Fibroblast of skin of back (primary cell): ENCODE measurements at places on chromosomes 6 and 20.
A peak's percentile ranks its signal among the peaks of the same experiment; 100 is the strongest.

- peak; percentile 65 for DNase-seq
Observed at GRCh38 chr6:111061508-111061907, 25.8 kb upstream of the SLC16A10 start.

DNA sequence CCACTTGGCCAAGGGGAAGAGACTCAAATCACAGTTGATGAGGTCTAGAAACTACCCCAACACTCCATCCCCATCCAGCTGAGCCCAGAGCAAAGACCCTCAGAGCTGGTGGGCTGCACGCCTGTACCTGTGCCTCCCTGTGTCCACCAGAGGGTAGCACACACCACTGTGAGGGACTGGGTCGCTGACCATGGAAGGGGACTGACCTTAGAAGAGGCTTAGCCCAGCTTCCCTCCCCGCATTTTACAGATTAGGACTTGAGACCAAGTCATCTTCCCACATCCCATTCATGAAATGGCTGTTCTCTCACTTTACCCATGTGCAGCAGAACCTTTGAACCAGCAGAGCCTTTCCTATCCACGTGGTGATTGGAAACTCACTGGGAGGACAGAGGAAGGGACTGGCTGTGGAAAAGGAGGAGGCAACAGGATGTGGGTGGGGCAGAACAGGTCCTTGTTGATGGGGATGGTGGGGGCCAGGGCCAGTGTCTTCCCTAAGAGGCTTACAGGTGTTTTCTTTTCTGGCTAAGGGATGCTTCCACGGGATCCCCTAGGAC, 44.3 kb downstream of the CPXM1 start:
- peak; percentile 53 for DNase-seq

DNA sequence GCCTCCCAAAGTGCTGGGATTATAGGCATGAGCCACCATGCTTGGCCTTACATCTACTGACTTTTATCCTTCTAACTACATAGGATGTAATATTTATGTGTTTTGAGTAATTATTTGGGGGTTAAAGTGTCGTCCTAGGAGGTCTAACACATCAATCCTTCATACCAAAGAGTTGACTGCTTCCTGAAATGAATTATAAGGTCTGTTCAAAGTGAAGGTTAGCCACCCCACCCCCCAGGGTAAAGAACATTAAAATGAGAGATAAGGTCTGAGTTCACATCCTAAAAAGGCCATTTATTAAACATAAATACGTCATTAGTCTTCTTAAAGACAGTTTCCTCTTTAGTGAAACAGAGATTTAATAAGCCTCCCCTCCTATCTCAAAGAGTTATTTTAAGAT, 33.8 kb downstream of the TNFAIP3 start:
- no peak for DNase-seq

- peak; percentile 83 for DNase-seq
Observed at GRCh38 chr6:11437824-11438459, 99.6 kb upstream of the TMEM170B start.

DNA sequence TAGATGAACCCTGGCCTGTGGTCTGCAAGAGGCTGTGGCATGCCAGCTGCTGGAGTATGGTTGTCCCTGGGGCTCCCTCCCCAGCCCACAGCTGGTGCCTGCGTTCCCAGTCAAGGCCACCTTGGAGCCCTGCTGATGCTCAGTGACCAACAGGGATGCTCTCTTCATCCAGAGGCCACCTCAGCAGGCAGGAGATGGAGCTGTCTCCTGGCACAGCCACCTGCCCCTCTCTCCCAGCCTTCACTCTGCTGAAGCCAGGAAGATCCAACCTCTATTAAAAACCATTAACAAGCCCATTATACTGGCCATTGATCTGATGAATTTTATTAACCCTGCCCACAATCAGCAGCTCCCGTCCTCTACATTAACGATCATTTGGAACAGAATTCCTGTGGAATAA, 40.4 kb downstream of the ADTRP start:
- no peak for DNase-seq

DNA sequence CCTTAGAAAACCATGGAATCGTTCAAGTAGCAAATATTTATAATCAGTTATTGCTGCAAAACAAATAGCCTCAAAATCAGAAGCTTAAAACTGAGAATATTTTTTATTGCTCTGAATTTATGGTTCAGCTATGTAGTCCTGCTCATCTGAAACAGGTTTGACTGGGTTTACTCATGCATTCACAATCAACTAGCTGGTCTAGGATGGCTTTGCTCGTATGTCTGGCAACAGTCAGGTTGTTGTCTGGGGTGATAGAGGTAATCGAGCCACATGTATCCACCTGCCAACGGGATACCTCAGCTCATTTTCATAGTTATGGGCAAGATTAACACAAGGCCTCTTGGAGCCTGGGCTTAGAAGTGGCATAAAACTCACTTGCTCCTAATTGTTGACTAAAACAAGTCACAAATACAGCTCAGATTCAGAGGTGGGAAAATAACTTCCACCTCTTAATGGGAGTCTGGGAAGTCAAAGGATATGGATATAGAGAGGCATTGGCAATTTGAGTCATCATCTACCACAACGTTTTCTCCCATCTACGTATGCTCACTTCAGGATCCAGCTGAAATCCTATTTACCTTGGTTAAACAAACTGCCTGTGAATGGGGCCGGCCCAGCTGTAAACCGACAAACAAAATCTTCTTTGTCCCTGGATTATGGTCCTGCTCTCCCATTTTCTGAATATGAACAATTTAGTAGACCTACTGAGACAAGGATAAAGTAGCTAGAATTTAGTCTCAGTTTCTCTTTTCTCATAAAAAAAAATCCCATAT, 54.5 kb upstream of the TENT5A start:
- no peak for DNase-seq

GRCh38 chr6:105445481-105445880, 42.6 kb upstream of the PREP start:
- no peak for DNase-seq

- no peak for DNase-seq
Observed at GRCh38 chr6:132466952-132467351, 46.0 kb downstream of the STX7 start.

- no peak for DNase-seq
Observed at GRCh38 chr6:114055349-114055748, 84.4 kb upstream of the HDAC2 start.

- no peak for DNase-seq
Observed at GRCh38 chr6:2949536-2950083, 21.8 kb downstream of the SERPINB6 start.

DNA sequence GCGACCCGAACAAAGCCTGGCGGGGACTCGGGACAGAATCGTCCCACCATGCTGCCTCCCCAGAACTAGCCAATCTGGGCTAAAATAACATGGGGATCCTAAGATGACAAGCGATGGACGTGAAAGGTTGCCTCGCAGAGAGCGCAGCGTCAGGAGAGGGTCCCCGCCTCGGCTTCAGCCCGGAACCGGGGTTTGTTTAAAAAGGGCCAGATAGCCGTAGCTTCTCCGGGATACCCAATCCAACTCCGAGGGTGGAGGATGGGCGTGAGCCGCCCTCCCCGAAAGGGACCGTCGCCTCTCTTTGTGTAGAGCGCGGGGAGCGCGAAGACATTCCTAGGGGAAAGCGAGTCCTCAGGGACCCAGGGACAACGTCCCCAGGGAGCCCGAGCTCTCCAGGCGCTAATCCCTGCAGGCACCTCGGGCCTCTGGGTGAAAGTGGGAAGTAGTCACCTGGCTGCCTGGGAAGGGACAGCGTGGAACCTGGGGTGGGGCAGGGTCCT, 643 bp downstream of the CD24 start:
- DNase-seq = no peak

- DNase-seq = no peak
Observed at GRCh38 chr6:85355816-85356215, 94.1 kb upstream of the NT5E start.

GRCh38 chr6:43622541-43622940, 6.5 kb downstream of the GTPBP2 start:
- DNase-seq = no peak

DNA sequence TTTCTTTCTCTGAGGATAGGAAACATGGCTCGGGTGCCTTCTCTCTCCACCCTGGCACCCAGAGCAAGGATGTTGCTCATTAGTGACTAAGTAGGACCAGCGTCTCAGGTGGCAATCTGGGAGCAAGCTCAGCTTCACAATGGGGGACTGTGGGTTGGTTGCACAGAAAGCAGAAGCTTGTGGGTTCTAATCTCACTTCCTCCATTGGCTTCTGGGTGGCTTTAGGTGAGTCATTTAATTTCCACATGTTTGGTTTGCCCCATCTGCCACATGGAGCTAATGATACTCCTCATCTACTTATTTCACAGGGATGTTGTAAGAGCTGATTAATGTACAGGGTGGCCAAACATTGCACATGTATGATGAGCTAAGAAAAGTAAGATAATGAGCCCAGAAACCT, 54.8 kb upstream of the AKIRIN2 start:
- peak; percentile 66 for DNase-seq

- peak; percentile 35 for DNase-seq
Observed at GRCh38 chr6:56314683-56315523, 67.5 kb upstream of the COL21A1 start.

GRCh38 chr6:158660333-158660754, 10.5 kb downstream of the SYTL3 start:
- DNase-seq = peak; percentile 23

- no peak for DNase-seq
Observed at GRCh38 chr6:164011321-164011720, 596.8 kb downstream of the QKI start.

DNA sequence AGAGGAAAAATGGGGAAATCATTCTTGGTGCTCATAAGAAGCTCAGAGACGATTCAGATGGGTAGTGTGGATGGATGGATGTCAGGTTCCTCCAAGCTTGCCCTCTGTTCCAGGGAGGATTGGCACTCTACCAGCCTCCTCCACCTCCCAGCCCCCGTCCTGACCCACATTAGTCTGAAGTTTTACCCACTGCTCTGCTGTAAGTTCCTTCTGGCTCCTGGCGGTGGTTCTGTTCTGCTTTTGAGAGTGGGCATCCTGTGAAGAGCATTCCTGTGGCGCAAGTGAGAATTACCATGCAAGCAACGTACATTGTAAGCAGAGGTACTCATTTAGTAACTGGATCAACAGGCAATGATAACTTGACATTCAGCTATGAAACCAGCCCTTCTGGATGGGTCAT, 103.4 kb downstream of the SYNDIG1 start:
- no peak for DNase-seq

DNA sequence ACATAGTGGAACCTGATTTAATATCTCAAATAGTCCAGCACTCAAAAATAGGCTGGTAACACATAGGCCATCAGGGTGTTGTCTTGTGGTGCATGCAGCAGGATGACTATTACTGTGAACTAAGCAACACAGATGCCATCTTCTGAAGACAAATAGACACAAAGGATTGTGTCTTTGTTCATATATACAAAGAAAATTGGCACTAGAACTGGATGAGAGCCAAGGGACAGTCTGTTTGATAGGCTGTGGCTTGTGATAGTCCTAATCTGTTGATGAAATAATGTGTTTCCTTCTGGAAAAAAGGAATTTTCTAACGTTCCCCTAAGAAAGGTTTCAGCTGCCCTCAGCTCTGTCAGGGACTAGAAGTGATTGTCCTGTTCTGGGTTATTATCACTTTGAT, 129.8 kb downstream of the TPBG start:
- DNase-seq = no peak

GRCh38 chr6:116449565-116449964, 11.6 kb upstream of the CALHM6 start:
- DNase-seq = no peak

- DNase-seq = no peak
Observed at GRCh38 chr6:149223904-149224351, 93.6 kb upstream of the TAB2 start.

GRCh38 chr6:21022343-21023107, 488.3 kb downstream of the CDKAL1 start:
- DNase-seq = peak; percentile 52

- peak; percentile 65 for DNase-seq
Observed at GRCh38 chr6:168060521-168060931, 18.5 kb downstream of the FRMD1 start.
